ENCODE measurements at places on chromosomes 12 and 14.

DNA sequence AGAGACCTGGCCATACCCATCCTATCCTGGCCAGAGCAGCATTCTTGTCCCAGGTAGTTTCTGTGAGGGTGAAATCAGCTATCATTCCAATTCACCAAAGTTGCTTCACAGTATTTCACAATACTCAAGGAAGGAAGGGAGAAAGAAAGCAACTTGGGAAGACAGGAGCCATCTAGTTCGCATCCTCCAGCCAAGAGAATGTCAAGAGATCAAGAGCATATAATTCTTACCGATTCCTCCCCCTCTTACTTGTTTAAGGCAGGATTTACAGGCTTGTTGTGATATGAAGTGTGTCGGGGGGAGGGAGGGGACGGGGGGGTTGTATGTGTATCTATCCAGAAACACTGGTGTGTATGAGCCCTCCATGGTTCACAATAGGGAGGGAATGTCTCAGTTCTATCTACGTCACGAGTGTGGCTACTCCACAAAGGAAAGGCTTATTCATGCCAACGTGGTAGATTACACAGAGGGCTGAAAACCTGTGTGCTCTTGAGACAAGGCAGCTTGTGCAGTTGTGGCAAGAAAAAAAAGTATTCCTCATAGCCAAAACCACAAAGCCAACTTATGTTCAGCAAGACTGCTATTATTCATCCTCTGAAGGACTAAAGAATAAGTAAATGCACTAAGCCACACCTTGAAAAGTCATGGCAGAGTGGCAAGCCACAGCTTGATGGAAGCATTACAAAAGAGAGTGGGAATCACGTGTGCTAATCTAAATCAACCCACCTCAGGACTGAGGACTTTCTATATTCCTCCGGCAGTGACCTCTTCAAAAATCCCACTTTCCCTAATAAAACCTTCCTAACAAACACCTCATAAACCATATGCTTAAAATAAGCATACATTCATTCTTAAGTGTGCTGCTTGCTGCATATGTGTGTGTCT is 35.0 kb downstream of the CORO1C start:
- no peak for DNase-seq

DNA sequence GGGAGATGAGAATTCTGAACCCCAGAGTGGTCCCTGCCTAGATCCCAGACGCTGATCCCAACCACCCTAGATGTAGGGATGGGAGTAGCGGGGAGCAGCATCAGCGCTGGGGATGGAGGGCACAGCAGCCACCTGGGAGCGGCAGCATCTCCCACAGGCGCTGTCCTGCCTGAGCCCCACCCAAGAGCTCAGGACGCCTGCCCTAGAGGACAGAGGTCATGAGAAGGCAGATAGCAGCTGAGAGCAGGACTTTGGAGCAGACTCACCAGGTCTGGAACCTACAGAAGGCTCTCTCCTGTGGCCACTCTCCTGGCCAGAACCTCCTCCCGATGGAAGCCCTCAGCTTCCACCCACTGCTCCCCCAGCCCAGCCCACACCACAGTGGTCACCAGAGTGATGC is 7.2 kb downstream of the CCDC85C start:
- DNase-seq = no peak

DNA sequence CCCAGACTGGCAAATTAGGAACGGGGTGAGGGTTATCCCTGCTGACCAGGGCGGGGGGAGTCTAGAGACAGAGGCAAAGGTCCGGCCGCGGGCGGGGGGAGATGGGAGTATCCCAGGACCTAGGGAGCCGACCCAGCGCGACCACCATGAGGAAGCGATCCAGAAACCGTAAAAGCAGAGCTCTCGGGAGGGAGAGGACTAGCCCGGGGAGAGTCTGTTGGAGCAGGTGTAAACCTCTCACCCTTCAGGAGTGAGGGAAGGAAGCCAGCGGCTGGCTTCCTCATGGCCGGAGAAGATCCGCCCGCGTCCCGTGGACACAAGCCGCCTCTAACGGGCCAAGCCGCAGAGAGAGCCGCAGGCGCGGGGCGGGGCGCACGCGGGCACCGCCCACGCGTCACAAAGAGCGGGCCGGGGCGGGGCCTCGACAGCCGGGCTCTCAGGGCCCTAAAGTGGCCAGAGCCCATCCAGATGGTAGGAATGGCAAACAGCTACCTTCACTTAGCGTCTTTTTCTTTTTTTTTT is at the start of gene ACRBP:
TSS of gene ACRBP (minus strand) at position 350 of the 522 bp plus-strand sequence. CDS start at position 284, 66 bp downstream.
- peak; percentile 30 for DNase-seq

GRCh38 chr12:123388177-123388950 is 4.4 kb downstream of the KMT5A start:
- peak; percentile 60 for DNase-seq

DNA sequence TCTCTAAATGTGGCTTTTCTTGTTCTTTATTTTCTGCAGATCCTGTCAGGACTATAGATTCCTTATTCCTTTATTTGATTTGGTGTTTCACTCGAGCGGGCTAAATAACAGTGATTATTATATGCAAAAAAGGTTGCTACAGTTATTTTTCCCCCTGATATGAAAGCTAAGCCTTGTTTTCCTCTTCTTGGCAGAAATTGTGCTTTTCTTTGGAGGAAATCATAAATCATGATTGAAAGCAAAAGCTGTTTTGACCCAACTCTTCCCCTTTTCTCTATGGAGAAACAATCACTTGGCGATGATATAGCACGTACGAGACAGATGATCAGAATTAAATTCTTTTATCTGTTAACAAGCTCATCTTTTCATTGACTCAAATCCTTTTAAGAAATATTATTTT is 31.4 kb downstream of the PPFIBP1 start:
- DNase-seq = no peak

GRCh38 chr14:56995010-56995409 is 184.7 kb upstream of the OTX2 start:
- no peak for DNase-seq

DNA sequence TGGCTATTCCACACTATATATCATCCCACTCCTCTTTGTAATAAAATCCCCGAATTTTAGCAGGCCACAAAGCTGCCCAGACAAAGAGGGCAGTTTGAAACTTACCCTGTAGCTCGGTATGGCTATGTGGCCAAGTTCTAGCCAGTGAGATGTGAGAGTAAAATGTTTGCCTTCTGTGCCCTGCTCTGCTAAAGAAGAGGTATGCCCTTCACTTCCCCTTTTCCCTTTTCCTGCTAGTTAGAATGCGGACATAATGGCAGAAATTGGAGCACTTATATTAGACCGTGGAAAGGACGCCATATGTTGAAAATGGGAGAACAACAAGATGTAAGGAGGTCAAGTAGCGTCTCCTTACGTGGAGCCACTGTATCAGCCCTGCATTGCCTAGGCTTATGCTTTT is 11.5 kb upstream of the CCDC91 start:
- DNase-seq = no peak

DNA sequence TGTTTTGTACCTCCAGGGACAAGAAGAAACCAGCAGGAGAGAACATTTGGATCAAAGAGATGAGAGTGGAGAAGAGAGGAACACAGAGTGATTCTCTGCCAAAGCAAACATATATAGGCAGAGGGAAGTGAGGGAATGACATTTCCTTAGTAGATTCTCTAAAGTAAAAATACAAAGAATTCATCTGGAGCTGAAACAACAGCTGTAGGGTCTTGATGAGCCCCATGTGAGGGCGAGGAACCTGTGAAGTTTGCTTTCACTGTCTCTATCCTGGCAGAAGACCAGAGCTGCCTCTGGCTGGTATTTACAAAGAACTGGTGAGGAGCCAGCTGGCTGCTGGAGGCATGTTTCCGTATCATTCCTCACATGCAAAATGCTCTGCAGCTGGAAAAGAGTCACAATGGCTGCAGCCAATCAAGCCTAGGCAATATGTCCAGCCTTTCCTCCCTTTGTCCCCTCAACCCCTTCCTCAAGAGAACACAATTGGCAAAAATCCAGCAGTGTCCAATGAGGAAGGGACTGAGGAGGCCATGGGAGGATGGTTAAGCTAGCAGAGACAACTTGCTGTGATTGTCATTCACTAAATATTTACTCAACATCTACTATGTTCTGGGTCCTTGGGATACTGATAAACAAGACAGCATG is 122.5 kb downstream of the PHLDA1 start:
- DNase-seq = no peak
